ENCODE measurements at places on chromosomes 4 and X. TPM values are rescaled to one million over a fixed set of nuclear protein-coding genes. Genes with fewer than 3 reads are reported as not detected.

The ADH1A gene
- not detected for total RNA-seq

The ANTXR2 gene
- total RNA-seq, result 3.8 TPM

The COL25A1 gene
- total RNA-seq, result not detected

The ATP8A1 gene
- 15.1 TPM for total RNA-seq

DNA sequence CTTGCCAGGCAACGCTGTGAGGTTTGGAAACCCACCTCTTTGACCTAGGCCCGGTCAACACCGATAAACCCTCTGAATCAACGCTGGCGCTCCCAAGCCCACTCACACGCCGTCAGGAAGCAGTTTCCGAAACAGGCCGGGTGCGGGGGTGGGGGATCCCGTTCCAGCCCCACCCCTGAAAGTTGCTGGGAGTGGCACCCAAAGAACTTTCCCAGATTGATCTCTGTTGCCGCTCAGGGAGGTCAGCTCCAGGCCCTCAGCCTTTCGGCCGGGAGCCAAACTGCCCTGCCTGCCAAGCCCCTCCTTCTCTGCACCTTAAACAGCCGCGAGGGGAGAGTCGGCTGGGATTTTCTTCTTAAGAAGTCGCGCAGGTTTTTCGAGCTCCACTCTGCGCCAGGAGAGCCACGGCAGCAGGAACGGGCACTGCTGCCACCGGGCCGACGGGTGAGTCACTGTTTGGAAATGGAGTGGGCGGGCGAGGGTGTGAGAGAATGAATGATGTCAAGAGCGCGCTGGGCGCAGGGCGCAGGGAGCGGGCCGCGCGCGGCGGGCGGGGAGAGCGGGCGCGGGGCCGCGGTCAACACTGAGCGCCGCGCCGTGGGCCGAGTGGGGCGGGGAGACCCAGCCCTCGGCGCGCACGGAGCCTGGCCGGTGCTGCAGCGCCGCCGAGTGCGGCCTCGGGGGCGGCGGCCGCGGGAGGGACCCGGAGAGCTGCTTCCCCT, at the start of gene SGMS2:
SGMS2 (plus strand) TSS at position 583 of the 722 bp plus-strand sequence. CDS start 70,622 bp downstream, outside the sequence.
- DNase-seq, result peak; percentile 90

DNA sequence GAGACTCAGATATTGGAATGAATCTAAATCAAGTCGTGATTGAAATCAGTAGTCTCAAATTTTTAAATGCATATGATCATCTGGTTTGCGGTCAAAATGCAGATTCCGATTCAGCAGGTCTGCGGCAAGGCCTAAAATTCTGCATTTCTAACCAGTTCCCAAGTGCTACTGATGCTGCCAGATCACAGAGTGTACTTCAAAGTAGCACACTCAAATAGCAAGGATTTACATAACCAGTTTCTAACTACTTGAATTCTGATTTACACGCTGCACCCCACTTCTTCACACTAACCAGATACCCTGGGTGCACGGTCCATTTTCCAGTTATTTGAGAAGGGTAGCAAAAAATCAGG, 752 bp downstream of the MBTPS2 start:
- DNase-seq, result peak; percentile 45

DNA sequence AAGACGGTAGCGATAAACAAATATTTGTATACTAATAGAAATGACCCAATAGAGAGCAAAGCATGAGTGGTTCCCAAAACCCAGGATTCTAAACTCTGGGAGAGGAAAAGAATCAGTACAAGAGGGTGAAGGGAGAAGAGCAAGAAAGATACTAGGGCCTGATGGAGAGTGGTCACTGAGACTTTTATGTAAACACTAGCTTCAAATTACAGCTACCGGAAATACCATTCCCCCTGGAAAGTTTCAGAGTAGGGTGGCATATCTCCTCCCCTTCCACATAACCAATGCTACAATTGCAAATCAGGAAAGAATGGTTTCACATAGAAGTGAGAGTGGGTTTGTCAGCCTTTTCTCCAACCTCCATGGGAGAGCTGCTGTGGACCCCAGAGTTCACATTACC, 77.1 kb downstream of the EIF4E start:
- DNase-seq, result no peak

GRCh38 chr4:48360285-48361011, 19.1 kb downstream of the SLAIN2 start:
- DNase-seq, result no peak

DNA sequence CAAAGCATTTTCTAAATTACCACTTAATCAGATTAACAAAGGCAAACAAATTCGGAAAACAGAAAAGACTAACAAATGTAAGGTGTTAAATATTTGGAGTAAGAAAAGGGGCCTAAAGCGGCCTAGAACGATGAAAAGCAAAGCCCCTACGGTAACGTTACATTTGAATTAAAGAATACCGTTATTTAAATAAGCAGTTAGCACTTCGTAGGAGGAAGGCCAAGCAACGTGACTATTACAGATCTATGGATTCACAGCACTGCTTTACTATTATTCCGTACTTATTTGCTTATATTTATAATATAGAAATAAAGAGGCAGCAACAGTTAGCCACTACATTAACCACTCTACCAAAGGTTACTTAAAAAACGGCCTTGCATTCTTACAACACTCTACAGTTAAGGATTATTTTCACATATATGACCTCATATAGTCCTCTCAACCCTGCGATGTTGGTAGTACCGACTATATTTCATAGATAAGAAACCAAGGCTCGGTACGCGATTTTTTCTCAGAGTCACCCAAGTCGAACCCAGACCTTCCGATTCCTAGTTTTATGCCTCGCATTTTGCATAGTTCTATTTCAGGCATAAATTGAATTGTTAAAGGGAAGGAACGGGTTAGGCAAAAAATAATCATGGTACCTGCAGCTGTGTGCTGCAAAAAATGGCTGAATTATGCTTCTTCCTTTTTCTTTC, 2.9 kb downstream of the KLHL15 start:
- DNase-seq, result no peak

DNA sequence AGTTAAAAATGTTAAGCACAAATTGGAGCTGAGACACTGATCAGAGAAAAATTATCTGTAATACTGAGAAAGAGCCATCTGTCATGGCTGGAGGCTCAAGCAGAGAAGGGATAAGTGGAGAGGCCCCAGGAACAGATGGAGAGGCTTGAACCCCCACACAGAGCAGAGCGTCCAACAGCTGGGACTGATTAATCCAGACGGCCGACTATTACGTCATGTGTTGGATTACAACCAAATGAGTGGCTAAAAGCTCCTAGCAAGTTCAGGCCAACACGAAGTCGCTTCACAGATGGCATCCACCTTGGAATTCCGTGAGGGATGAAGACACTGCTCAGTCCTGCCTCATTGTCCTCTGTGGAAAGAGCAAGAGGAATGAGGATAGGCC, 57.7 kb upstream of the ATXN3L start:
- DNase-seq, result no peak

GRCh38 chr4:179398414-179398813, 1956.2 kb upstream of the AGA start:
- DNase-seq, result no peak

DNA sequence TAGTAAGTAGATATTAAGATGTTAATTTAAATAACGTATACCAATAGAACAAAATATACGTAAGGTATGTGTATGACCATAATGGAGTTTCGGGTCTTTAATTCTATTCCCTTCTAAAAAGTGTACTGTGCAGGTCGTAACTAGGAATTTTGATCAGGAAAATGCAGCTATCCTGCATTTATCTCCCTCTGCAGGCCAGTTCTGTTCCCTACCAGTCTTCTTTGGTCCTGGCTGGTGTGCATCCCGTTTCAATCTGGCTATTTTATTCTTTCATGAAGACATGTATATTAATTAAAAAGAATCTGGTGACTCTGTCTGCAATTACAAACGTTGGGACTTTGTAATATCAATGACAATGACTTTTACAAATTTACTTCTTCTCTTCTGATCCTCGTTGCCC, 534.1 kb upstream of the AADAT start:
- no peak for DNase-seq

Measured in activated CD4-positive, alpha-beta T cell treated with anti-CD3 and anti-CD28 coated beads for 36 hours (primary cell).